Heart right ventricle (tissue), 16 donors: ENCODE measurements at places on chromosomes 7 and 10. TPM values are rescaled to one million over a fixed set of nuclear protein-coding genes. Genes with fewer than 3 reads are reported as not detected.

- no peak for DNase-seq
These were observed 233.1 kb downstream of the SEMA3E start for GRCh38 chr7:83415840-83416239.

SLC26A3 gene
- total RNA-seq = not detected

OR2A1 gene
- not detected for total RNA-seq

GPR158 gene
- not detected for total RNA-seq

ZDHHC4 gene
- 41.8 TPM for total RNA-seq

- no peak for DNase-seq
These were observed 723 bp downstream of the PNLIPRP2 start for GRCh38 chr10:116621476-116621875.

DNA sequence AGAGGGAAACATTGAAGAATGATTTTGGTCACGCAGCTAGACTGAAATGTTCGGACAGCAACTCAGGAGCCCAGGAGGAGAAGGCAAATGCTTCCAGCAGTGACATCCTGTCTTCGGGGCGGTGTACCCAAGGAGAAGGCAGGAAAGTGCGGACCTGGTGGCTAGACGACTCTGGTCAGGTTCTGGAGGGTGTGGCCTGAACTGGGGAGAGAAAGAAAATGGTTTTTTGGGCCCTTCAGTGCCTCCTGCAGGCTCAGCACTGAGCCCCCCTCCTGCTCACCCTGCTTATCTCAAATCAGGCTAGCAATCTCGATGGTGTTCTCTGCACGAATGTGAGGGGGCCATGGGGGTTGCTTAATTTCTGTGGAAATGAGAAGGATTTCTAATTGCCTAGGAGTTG, 26.7 kb upstream of the TARP start:
- DNase-seq = no peak

DNA sequence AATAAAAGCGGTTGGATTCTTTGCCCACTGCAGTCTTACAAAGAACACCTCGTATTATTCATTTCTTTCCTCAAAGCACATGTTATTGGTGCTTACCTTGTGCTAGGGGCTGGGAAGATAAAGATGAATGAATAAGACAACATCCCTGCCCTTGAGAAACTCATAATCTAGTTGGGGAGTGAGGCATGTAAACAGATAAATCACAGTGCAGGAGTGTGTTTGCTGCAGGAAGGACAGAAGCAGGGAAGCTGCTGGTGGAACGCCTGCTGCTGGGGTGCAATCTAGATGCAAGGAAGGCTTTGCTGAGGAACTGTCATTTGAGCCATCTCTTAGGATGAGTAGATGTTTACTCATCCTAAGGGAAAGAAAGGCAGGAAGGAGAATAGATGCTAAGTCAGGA, 135.6 kb downstream of the TMEM178B start:
- DNase-seq = no peak

IMMP2L gene
- total RNA-seq = 19.2 TPM
